ENCODE measurements at places on chromosomes 5 and 9.

- no peak for DNase-seq
Observed at GRCh38 chr9:125391704-125392103, 130.1 kb downstream of the GAPVD1 start.

DNA sequence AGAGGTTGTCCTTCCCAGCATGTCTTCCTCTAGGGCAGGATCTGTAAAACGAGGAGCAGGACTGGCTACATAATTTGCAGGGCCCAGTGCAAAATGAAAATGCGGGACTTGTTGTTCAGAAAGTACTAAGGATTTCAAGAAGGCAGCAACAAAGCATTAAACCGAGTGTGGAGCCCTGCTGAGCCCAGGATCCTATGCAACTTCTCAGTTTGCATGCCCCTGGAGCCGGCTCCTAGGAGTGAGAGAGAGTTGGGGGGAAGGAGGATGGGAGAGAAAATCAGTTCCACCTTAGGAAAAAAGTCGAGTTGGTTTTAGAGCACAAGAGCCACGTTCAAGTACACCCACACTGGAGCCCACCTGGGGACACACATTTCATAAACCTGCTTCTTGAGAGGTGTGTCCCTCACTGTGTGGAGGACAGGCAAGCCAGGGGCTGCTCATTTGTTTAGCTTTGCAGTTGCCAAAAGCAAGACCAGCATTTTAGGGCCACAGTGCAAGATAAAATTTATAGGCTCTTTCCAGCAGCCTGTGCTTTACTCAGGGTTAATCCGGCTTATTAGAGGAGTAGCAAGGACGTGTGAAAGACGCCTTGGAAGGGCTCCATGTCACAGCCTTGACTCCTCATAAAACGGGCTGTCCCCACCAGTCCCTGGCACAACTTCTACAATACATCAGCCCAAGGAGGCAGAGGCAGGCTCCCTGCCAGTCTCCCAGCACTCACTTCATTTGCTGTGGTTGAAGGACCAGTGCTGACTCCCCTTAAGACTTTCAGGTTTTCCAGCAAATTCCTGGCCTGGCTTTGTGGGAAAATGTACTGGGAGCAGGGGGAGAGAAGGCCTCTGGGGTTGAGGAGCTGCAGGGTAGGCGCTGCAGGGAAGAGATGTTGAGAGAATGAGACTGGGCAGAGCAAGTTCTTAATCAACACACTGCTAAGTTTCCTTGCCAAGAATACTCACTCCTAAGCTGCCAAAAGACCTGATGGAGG is 159.7 kb upstream of the SEMA6A start:
- DNase-seq: peak; percentile 44

- DNase-seq: no peak
Observed at GRCh38 chr5:14998491-14998890, 126.9 kb upstream of the ANKH start.

DNA sequence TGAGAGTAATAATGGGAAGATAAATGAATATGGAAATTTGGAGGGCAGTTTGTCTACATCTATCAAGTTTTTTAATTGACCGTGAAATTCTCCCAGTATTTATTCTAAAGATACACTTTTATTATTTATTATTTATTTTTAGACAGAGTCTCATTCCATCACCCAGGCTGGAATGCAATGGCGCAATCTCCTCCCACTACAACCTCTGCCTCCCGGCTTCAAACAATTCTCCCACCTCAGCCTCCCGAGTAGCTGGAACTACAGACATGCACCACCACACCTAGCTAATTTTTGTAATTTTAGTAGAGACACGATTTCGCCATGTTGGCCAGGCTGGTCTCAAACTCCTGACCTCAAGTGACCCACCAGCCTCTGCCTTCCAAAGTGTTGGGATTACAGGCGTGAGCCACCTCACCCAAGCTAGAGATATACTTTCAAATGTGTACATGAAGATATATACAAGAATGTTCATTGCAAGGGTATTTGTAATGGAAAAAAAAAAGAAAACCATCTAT is 97.7 kb upstream of the SLC12A2 start:
- DNase-seq: no peak

DNA sequence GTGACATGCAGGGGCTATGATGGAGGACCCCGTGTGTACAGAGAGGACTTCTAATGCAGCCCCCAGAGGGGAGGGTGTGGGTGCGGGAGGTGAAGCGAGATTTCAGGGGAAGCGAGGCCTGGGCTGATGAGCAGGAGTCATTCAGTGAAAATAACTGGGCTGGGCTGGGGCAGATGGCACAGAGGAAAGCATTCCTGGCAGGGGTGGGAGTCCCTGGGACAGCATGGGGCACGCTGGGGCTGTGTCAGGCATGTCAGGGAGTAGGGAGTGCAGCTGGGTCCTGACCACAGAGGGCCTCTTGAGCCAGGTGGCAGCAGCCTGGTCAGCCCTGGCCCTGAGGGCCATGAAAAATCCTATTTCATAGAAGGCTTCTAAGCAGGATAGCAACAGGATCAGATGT is 36.6 kb downstream of the COL15A1 start:
- no peak for DNase-seq

DNA sequence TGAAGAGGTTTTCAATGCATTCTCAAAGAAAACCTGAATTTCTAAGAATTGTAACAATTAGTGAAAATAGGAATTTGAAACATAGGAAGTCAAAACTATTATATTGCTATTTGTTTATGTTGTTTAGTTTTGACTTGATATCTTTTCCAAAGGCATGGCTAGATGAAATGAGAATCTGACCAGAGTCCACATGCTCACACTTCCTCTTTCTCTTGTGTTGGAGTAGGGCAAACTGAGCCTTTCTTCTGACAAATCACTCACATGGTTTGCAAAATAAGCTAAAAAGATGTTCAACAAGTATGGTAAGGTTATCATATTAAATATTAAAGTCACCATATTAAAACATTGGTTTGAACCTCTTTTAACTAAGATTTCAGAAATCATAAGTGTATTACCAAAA is 512.6 kb downstream of the ISL1 start:
- DNase-seq: no peak

DNA sequence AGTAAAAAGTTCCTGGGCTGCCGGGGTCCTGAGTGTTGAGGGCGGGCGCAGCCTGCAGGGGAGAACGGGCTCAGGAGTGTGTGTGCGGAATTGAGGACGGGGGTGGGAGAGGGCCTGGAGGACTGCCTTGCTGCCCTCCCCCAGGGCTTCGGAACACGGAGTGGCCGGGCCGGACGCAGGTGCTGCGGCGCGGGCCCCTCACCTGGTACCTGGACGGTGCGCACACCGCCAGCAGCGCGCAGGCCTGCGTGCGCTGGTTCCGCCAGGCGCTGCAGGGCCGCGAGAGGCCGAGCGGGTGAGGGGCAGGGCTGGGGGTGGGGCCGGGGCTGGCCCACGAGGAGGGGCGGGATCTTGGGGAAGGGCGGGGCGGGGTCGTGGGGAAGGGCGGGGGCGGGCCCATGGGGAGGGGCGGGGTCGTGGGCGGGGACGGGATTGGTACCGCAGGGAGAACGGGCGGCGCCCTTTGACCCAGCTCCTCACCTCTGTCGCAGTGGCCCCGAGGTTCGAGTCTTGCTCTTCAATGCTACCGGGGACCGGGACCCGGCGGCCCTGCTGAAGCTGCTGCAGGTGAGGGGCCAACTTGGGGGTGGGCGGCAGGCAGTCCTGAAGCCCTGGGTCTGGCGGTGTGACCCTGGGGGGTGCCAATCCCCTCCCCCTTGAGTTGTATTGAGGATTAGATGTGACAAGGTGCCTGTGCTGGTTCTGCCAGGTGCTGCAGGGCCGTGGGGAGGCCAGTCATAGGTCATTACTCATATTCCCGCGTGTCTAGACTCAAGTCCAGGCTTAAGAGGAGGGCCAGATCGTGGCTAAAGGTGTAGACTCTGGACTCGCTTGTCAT is 7.1 kb downstream of the FPGS start:
- no peak for DNase-seq

DNA sequence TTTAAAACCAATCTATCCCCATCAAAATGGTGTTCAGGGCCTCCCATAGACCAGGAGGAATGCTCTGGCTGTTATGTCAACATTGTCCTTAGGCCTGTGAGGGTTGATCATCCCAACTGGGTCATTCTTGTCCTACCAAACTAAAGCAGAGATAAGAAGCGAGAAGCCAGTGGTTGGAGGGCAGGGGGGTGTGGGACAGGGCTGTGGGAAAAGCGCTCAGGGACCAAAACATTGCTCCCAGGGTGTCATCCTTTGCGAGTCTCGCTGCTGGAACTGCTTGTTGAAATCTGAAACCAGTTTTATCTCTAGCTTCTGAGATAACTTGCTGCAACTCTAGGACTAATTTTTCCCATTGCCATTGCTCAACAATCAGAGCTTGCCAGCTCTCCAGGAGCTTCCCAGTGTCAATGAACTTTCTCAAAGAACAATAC is 48.1 kb downstream of the SPATA31C2 start:
- DNase-seq: no peak

GRCh38 chr5:102958481-102959011 is 161.4 kb downstream of the GIN1 start:
- DNase-seq: peak; percentile 61

DNA sequence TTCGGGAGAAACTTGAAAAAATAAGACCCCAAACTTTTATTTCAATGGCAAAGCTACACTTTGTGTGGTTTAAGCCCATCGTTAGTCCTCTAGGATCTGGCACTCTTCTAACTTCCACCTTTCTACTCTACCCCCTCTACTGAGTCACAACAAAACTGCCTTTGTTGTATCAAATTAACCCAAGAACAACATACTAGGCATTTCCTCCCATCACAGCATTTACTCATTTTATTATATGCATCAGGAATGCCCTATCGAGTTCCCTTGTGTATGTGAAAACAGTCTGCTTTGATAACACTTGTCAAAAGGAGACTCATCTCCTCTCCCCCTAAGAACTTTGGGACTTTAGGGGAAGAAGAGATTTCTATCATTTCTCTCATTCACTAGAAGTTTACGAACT is 158.9 kb upstream of the FREM1 start:
- DNase-seq: no peak

DNA sequence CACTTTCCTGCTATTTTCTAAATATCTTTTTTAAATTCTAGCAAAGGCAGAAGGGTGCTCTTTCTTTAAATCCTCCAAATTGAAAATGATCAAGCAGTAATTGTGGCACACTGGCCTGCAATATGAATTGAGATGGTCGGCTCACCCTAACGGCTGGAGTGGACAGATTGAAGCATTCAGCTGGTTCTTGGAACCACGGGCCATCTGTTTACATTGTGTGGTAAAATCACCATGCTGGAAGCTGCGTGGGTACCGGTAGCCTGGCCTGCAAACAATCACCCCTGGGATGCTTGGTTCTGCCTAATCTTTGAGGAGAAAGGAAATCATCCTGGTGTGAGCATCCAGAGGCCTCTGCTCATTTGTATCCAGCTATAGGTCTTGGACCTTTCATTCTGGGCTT is 289.3 kb downstream of the ZNF608 start:
- DNase-seq: no peak

DNA sequence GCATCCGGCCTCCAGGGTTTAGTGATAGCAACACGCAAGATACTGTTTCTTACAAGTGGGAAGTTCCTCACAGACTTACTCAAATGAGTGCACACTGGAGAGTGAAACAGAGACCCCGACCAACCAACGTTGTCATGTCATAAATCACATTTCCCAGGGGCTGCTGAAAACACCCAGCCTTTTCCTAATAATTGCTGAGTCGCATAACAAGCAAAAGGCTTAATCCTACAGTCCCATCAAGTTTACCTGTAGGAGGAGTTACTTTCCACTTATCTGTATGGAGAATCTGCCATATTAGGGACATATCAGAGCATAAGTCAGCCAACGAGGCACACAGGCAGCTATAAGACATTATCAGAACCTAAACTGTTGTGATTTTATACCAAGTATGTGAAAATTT is 156.4 kb upstream of the LHFPL2 start:
- DNase-seq: no peak

DNA sequence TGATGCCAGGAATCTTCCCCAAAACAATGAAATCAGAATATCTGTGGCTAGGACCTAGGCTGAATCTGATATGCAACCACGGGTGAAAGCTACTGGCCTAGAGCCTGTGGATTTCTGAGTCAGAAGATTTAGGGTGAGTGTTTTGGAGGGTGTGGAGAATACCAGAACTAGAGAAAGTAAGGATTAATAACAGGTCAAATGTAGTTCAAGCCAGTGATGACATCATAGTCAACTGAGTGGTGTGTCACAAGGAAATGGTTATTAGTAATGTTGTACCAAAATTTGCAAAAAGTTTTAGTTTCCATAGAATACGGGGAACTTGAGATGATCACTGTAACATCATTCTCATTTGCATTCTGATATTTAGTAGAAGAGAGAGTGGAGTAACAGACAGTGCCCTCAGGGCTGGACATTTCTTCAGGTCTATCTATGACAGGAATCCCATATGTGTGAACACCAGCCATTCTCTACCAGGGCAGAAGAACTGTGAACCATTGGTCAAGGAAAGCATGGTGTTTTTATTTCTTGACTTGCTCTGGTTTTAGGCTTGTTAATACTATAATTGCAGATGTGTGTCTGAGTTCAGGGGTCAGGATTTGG is 3.7 kb downstream of the GALNT12 start:
- peak; percentile 93 for DNase-seq

- no peak for DNase-seq
Observed at GRCh38 chr9:12822111-12822510, 47.3 kb downstream of the LURAP1L start.

DNA sequence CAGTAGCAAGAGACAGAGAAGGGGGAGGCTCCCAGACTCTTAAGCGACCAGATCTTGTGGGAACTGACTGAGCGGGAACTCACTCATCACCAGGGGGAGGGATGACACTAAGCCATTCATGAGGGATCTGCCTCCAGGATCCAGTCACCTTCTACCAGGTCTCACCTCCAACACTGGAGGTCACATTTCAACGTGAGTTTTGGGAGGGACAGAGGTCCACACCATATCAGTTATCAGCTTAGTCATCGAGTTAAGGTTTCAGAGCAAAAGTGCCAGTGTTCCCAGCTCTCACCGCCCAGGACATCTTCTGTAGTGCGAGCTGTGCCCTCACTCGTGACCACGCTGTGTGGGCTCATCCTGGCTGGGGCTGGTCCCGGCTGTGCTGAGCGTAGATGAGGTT is 98.7 kb upstream of the CACNA1B start:
- no peak for DNase-seq

GRCh38 chr5:66362687-66363086 is 218.6 kb downstream of the SREK1 start:
- DNase-seq: no peak

- DNase-seq: no peak
Observed at GRCh38 chr5:154756868-154757813, 2.0 kb downstream of the LARP1 start.

GRCh38 chr5:178794433-178794832 is 64.0 kb upstream of the ZNF354A start:
- no peak for DNase-seq

- DNase-seq: no peak
Observed at GRCh38 chr9:74942801-74943200, 9.9 kb downstream of the C9orf40 start.

GRCh38 chr5:15452030-15452429 is 48.0 kb upstream of the FBXL7 start:
- DNase-seq: no peak

DNA sequence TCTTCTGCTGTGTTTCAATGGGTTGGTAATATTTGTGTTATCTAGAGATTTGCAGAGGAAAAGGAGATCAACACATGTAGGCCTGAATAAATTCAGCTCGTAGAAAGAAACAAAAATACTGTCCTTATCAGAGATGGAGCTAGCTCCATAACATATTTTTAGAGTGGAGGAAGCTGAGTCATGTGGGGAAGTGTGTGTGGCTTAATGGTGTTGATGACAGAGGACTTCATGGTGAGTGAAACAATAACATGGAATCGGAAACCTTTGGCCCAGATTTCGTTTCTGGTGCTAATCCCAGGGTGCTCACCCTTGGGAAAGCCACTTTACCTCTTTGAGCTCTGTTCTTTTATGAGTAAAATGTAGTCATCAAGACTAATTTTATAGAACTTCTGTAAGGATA is 825.0 kb downstream of the TLR4 start:
- DNase-seq: peak; percentile 31

Measured in retinal pigment epithelial cell (primary cell).